Gastroesophageal sphincter (tissue), 4 donors: ENCODE measurements at places on chromosomes 2 and 18.

- ATAC-seq = peak; percentile 87
- no peak overlapping the region for H3K27ac ChIP-seq
- H3K4me3 ChIP-seq = no peak overlapping the region
- H3K4me1 ChIP-seq = no peaks in the 10 kb centered on the region
- no peaks in the 10 kb centered on the region for H3K27me3 ChIP-seq
Observed at GRCh38 chr18:10051877-10052631, 138.2 kb downstream of the VAPA start.

DNA sequence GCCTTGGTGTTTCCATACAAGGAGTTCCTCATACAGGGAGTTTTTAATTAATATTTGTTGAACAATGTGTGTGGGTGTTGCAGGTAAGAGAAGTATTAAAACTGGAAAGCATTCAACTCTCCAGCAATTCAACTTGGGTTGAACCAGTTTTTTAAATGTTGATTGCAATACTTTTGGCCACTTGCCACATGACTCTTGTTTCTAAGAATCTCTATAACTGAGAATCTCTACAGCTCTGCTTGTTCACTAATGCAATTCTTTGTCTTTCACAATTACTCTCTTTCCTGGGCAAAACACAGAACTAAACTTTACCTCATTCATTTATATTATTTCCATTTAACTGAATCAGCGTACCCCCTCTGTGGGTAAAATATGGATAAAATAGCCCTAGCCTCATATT is 429.4 kb downstream of the ARHGAP15 start:
- ATAC-seq = peak; percentile 48
- H3K4me3 ChIP-seq = no peak overlapping the region
- no peak overlapping the region for H3K27ac ChIP-seq
- H3K27me3 ChIP-seq = no peaks in the 10 kb centered on the region
- H3K4me1 ChIP-seq = no peaks in the 10 kb centered on the region

DNA sequence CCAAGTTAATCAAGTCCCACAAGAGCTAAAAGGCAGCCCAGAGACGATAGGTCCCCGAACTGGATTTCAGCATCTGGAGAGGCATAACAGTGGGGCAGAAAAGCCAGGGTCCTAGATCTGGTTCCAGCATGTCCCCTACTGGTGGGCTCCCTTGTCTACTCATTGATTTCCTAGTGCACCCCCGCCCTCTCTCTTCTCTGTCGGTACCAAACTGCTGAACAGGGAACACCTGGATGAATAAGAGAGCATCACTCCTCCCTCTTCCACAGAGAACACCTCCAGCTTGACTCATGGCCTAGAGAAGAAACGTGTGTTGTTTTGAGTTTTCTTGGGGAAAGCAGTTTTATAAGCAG is 101.3 kb downstream of the FOXI3 start:
- H3K27ac ChIP-seq = no peak overlapping the region
- H3K4me3 ChIP-seq = no peak overlapping the region
- H3K36me3 ChIP-seq = no peaks in the 10 kb centered on the region
- no peaks in the 10 kb centered on the region for H3K4me1 ChIP-seq
- H3K27me3 ChIP-seq = peaks cover 60% of the 10 kb centered on the region

DNA sequence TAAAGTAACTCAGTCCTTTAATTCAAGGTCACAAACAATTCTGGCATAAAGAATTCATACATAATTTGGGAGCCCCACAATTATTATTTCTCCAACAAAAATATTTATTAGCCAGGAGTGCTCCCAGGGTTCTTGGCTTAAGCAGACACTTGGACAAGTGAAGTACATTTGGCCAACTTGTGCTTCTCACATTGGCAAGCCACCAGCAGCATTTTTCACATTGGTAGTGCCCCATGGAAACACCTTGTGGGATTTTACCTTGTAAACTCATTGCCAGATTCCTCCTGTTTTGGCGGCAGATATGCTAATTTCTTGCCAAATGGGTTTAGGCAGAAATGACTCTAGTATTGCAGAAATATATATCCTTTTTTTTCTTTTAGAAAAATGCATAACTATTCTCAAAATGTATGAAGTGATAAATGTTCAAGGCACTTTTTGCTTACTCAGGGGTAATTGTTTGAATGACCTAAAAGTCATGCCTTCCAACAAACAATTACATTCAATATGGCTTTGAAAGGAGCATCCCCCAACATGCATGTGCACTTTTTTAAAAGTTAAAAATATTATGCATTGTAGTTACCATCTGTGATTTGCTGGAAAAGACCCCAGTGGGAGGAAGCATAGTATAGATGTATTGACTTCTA is 113.5 kb downstream of the CSRNP3 start:
- ATAC-seq = no peak
- no peak overlapping the region for H3K4me3 ChIP-seq
- H3K4me1 ChIP-seq = peaks cover 16% of the 10 kb centered on the region
- H3K27me3 ChIP-seq = no peaks in the 10 kb centered on the region
- no peaks in the 10 kb centered on the region for H3K36me3 ChIP-seq
- no peak overlapping the region for H3K27ac ChIP-seq

- H3K27ac ChIP-seq = no peak overlapping the region
- H3K36me3 ChIP-seq = no peaks in the 10 kb centered on the region
- peaks cover 15% of the 10 kb centered on the region for H3K27me3 ChIP-seq
- peaks cover 13% of the 10 kb centered on the region for H3K4me1 ChIP-seq
- ATAC-seq = peak; percentile 41
- H3K4me3 ChIP-seq = no peak overlapping the region
Observed at GRCh38 chr2:128472789-128473174, 154.1 kb upstream of the HS6ST1 start.

DNA sequence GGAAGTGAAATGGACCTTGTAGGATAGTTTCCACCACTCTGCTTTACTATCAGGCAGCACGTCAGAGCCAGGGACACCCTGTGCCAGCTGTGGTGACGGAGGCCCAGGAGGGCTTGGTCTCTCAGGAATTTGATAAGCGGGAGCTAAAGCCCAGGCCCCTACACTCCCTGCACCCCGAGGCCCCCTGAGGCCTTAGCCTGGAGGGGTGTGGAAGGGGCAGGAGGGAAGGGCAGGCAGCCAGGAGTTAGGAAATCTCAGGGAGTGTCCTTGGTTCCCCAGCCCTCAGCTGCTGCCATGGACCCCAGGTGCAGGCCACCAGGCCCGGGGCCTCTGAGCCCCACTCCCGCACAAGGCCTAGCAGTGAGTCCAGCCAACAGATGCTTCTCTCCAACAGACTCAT is 38.2 kb downstream of the PDIA6 start:
- no peak overlapping the region for H3K4me3 ChIP-seq
- ATAC-seq = no peak
- peaks cover 23% of the 10 kb centered on the region for H3K36me3 ChIP-seq

GRCh38 chr2:96353032-96353561 is 17.5 kb downstream of the NCAPH start:
- no peaks in the 10 kb centered on the region for H3K4me1 ChIP-seq
- H3K4me3 ChIP-seq = no peak overlapping the region
- H3K36me3 ChIP-seq = no peaks in the 10 kb centered on the region
- peak overlapping the region; percentile 19 for H3K27ac ChIP-seq
- ATAC-seq = peak; percentile 16

DNA sequence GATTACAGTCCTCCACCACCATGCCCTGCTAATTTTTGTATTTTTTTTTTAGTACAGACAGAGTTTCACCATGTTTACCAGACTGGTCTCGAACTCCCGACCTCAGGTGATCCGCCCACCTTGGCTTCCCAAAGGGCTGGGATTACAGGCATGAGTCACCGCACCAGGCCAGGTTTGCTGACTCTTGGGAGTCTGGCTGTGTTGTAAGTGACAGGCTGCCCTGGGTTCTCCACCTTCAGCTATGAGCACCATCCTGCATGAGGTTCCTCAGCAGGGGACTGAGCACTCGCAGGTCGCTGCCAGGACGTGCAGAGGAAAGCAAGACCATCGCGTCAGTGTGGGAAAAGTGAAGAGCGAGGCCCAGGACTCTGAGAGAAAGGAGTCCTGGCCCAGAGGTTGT is 112.6 kb upstream of the NDUFV2 start:
- H3K27me3 ChIP-seq = no peaks in the 10 kb centered on the region

DNA sequence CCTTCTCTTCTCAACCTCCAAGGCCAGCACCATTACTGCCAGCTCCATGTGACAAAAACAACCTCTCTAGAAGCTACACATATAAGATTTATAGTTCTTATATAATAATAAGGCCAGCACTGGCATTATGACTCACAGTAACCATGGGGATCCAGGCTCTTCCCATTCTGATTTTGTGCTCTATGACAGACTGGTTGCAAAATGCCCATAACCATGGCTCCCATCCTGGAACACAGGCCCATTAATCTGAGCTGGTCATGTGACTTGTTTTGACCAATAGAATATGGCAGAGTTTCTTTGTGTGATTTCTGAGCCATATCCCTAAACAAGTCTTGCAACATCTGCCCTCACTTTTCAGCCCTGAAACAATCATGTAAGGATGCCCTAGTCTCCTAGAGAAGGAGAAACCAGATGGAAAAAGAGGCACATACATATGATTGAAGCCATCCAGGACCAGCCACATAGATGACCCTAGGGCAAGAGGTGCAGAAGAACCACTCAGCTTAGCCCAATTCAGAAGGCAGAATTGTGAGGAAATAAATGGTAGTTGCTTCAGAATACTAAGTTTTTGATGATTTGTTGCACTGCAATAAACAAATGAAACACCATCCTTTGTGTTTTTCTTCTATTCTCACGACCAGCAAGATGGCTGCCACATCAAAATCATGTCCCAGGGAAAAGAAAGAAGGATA is 173.9 kb downstream of the SUCLG1 start:
- H3K27me3 ChIP-seq = no peaks in the 10 kb centered on the region
- no peaks in the 10 kb centered on the region for H3K36me3 ChIP-seq
- ATAC-seq = no peak
